ENCODE measurements at places on chromosomes 7 and 10. TPM values are rescaled to one million over a fixed set of nuclear protein-coding genes. Genes with fewer than 3 reads are reported as not detected.

- no peak overlapping the region for H3K27ac ChIP-seq
- H3K27me3 ChIP-seq = no peaks in the 10 kb centered on the region
- no peak overlapping the region for H3K4me3 ChIP-seq
- no peaks in the 10 kb centered on the region for H3K4me1 ChIP-seq
- peaks cover 63% of the 10 kb centered on the region for H3K36me3 ChIP-seq
Measured at GRCh38 chr7:134301592-134301991, 15.1 kb downstream of the SLC35B4 start.

The BTBD16 gene
- not detected for total RNA-seq

DNA sequence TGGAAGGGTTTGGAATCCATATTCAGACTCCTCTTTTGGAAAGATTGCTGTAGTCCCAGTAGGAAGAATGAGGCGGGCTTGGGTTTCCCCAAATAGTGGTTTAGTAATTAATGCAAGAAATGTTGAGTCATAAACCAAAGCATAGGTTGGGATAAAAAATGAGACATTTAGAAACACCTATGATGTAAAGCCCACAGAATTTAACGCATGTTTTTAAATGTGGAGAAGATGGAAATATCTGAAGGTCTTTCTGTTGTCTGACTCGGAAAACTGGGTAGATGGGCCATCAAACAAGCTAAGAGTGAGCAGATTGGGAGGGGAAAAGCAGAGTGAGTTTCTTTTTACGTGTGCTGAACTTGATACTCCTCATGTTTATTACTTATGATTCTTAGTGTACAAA is 62.2 kb downstream of the LANCL2 start:
- H3K4me1 ChIP-seq = no peaks in the 10 kb centered on the region
- no peak overlapping the region for H3K27ac ChIP-seq
- no peak overlapping the region for H3K4me3 ChIP-seq
- H3K36me3 ChIP-seq = peaks cover 7% of the 10 kb centered on the region

DNA sequence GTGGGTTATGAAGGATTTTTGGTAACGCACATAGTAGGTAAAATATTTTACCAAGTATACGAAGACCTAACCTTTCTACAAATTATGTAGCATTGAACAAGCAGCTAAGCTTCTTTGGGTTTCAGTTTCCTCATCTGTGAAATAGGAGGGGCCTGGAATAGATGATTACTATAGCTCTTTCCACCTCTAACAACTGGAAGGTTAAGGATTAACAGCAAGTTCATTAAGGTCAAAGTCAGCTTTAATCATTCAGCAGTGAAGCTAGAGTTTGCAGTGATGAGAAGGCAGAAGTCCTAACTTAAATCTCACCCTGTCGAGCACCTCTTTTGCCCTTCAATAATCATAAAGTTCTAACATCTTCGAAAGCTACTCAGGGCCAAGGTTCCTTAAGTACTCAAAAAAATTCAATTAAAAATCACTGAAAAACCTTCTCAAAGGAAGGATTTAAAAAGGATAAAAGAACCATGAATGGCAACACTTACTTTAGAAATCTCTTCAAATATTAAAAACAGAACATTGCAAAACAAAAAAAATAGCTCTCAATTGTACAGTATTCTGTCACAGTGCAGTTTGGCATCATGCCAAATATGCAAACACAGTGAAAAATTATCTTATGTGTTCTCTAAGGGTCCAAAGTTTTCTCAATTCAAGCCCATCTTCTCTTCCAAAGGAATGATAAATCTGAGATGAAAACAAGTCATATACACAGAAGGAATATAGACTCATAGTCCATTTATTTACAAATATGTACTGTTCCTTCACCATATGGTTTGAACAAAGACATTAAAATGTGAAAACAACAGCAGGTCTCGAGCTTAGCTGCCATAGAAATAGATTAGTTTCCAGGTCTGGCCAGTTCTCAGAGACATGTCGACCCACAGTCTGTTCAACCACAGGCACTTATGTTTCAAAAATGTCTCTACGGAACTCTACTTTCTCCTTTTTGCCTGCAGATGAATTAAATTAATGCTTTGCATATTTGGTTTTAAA is 152.0 kb upstream of the SLC13A1 start:
- no peaks in the 10 kb centered on the region for H3K4me1 ChIP-seq
- H3K4me3 ChIP-seq = no peak overlapping the region
- no peak overlapping the region for H3K27ac ChIP-seq
- H3K27me3 ChIP-seq = no peaks in the 10 kb centered on the region

The IFIT1B gene
- not detected for total RNA-seq

DNA sequence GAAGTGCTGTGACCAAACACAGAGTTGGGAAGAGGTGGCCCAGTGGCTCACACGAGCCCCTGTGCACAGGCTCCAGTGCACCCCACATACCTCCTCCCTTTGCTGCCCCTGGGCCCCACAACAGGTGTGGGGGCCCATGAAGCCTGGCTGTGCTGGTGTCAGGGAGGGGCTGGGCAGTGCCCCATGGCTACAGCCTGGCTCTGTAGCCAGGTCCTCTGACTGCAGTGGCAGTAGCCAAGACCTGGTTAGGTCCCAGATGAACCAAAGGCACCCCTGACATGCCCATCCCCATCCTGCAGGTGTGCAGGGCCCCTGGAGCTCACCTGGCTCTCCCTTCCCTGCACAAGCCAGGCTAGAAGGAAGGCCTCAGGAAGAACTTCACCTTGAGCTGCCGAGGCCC is 176.3 kb downstream of the GRID1 start:
- H3K27ac ChIP-seq = no peak overlapping the region
- H3K36me3 ChIP-seq = no peaks in the 10 kb centered on the region
- H3K4me3 ChIP-seq = no peak overlapping the region

GRCh38 chr7:135321556-135321955 is 87.9 kb downstream of the STRA8 start:
- no peaks in the 10 kb centered on the region for H3K4me1 ChIP-seq
- H3K4me3 ChIP-seq = no peak overlapping the region
- DNase-seq = peak; percentile 89
- H3K27me3 ChIP-seq = no peaks in the 10 kb centered on the region
- H3K36me3 ChIP-seq = no peaks in the 10 kb centered on the region

- H3K27ac ChIP-seq = no peak overlapping the region
- H3K36me3 ChIP-seq = no peaks in the 10 kb centered on the region
- DNase-seq = no peak
Measured at GRCh38 chr7:128117691-128118090, 86.5 kb upstream of the LRRC4 start.

DNA sequence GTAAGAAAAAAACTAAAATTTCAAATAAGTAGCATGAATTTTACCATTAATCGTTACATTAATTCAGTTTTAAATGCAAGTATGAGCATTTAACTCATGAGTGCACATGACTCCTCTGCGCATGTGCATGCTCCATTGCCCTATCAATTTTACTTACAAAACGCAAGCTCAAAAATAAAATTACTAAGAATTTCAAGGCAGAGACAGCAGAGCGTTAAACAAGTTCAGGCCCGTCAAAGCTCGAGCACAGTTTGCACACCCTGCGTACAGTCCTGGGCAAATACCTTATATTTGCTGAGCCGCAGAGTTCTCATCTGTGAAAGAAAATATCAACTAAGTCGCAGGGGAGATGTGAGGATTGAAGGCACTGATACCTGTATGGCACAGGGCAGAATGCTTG is 373.6 kb downstream of the BBS9 start:
- H3K4me1 ChIP-seq = peaks cover 3% of the 10 kb centered on the region
- DNase-seq = no peak
- no peaks in the 10 kb centered on the region for H3K36me3 ChIP-seq
- no peaks in the 10 kb centered on the region for H3K27me3 ChIP-seq

The WNT2 gene
- 313 TPM for total RNA-seq

DNA sequence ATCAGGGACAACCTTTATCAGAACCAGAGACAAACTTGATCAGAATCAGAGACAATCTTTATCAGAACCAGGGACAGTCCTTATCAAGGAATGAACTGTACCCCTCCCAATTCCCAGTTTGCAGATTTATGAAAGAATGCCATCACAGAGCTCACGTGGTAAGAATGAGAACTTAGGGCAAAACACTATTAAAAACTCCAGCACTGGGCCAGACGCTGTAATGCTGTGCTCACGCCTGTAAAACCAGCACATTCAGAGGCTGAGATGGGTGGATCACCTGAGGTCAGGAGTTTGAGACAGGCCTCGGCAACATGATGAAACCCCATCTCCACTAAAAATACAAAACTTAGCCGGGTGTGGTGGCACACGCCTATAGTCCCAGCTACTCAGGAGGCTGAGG is 85.1 kb upstream of the TNRC18 start:
- H3K36me3 ChIP-seq = peaks cover 7% of the 10 kb centered on the region
- H3K27me3 ChIP-seq = no peaks in the 10 kb centered on the region
- no peaks in the 10 kb centered on the region for H3K4me1 ChIP-seq
- DNase-seq = no peak
- no peak overlapping the region for H3K27ac ChIP-seq

The CELF2 gene
- total RNA-seq = 51.3 TPM

DNA sequence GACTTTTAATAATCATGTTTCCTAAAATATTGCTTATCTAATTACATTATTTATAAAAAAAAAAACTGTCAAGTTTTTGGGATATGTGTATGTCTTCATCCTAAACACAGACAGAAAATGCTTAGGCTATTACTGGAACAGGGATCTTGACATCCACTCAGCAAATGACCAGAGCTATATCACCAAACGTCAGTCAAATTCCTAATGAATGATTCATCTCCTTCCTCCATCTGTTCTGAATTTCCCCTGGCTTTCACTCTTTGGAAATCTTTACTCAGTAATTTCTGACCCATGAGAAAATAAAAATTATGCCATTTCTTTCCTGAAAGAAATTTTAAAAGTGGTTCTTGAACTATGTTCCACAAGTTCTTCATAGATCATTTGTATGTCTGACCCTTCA is 552.4 kb upstream of the KCND2 start:
- DNase-seq = peak; percentile 21
- H3K4me3 ChIP-seq = no peak overlapping the region
- peaks cover 3% of the 10 kb centered on the region for H3K4me1 ChIP-seq
- no peak overlapping the region for H3K27ac ChIP-seq

- no peaks in the 10 kb centered on the region for H3K36me3 ChIP-seq
- DNase-seq = peak; percentile 88
- peaks cover 7% of the 10 kb centered on the region for H3K27me3 ChIP-seq
- peak within 1 kb of the TSS; percentile 68 for H3K4me3 ChIP-seq
Measured at GRCh38 chr10:60944058-60944909, at the start of gene RHOBTB1. RHOBTB1 (minus strand) TSS chr10:60944185; CDS start chr10:60911542, 32,643 bp downstream.

GRCh38 chr7:20561908-20562307 is 53.6 kb upstream of the ABCB5 start:
- H3K27me3 ChIP-seq = no peaks in the 10 kb centered on the region
- H3K4me3 ChIP-seq = no peak overlapping the region
- H3K4me1 ChIP-seq = no peaks in the 10 kb centered on the region
- H3K27ac ChIP-seq = no peak overlapping the region

- no peak overlapping the region for H3K4me3 ChIP-seq
- no peaks in the 10 kb centered on the region for H3K27me3 ChIP-seq
- no peak for DNase-seq
- no peaks in the 10 kb centered on the region for H3K36me3 ChIP-seq
- H3K27ac ChIP-seq = peak overlapping the region; percentile 61
- H3K4me1 ChIP-seq = peaks cover 13% of the 10 kb centered on the region
Measured at GRCh38 chr7:140539461-140539860, 60.2 kb upstream of the MKRN1 start.

The COL26A1 gene
- total RNA-seq = 14.8 TPM

- H3K36me3 ChIP-seq = peaks cover 22% of the 10 kb centered on the region
- no peaks in the 10 kb centered on the region for H3K27me3 ChIP-seq
- H3K27ac ChIP-seq = no peak overlapping the region
- H3K4me1 ChIP-seq = no peaks in the 10 kb centered on the region
- H3K4me3 ChIP-seq = no peak overlapping the region
Measured at GRCh38 chr10:13597909-13598308, 11.1 kb downstream of the PRPF18 start.

The NUTM2D gene
- total RNA-seq = 10.5 TPM

The OR2A7 gene
- not detected for total RNA-seq

- H3K36me3 ChIP-seq = no peaks in the 10 kb centered on the region
- H3K4me1 ChIP-seq = peaks cover 9% of the 10 kb centered on the region
- no peaks in the 10 kb centered on the region for H3K27me3 ChIP-seq
Measured at GRCh38 chr10:121185816-121186455, 334.8 kb downstream of the WDR11 start.

GRCh38 chr7:67760971-67761370 is 764.3 kb downstream of the TYW1 start:
- H3K4me3 ChIP-seq = no peak overlapping the region
- no peaks in the 10 kb centered on the region for H3K27me3 ChIP-seq
- H3K27ac ChIP-seq = no peak overlapping the region
- H3K4me1 ChIP-seq = no peaks in the 10 kb centered on the region
- no peaks in the 10 kb centered on the region for H3K36me3 ChIP-seq

DNA sequence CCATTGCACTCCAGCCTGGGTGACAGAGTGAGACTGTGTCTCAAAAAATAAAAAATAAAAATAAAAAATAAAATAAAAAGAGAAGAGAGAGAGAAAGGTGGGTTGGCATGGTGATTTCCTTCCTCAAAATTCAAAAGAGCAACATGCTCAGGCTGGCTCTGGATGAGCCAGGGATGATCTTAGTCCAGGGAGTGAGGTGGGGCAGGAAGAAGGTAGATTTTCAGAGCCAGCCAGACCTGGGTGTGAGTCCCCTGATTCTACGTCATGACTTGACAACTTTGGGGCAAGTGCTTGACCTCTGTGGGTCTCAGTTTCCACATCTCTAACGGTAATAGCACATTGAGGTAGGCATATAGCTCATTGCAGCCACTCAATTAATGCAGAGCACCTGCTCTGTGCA is 109.4 kb upstream of the CTBP2 start:
- no peak for DNase-seq
- H3K27me3 ChIP-seq = no peaks in the 10 kb centered on the region
- H3K36me3 ChIP-seq = no peaks in the 10 kb centered on the region
- no peaks in the 10 kb centered on the region for H3K4me1 ChIP-seq
- H3K27ac ChIP-seq = no peak overlapping the region
- H3K4me3 ChIP-seq = no peak overlapping the region

GRCh38 chr10:110304394-110304779 is 333 bp downstream of the SMNDC1 start:
- H3K4me3 ChIP-seq = peak overlapping the region; percentile 98
- peak; percentile 33 for DNase-seq
- peaks cover 28% of the 10 kb centered on the region for H3K36me3 ChIP-seq
- peaks cover 14% of the 10 kb centered on the region for H3K4me1 ChIP-seq
- H3K27me3 ChIP-seq = no peaks in the 10 kb centered on the region
